ENCODE measurements at places on chromosomes 11 and 22.

DNA sequence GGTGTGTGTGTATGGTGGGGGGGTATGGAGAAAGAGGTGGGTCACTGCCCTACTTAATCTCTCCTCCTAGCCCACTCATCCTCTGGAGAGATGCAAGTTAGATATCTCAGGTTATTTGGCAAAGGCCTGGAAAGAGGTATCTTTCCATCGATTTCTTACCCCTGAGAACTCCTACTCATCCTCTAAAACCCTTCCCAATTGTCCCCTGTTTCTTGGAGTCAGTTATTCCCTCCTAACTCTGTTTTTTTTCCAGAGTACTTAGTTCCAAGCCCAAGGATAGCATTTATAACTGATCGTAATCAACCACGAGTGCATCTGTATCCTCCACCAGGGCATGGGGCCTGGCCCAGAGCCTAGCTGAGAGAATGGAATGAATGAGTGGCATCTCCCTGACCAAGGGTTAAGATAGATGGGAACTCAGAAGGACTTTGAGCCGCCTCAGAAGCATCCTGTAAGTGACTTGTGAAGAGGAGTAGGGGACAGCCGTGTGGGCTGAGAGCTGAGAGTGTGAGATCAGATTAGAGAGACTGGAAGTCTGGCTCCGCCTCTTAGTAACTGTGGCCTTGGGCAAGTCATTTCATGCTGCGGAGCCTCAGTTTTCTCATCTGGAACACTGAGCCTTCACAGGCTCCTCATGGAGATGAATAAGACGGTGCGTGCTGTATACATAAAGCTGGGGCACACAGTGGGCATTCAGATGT is 16.2 kb downstream of the CD6 start:
- no peak for DNase-seq

GRCh38 chr22:48750826-48751440 is 1076.7 kb downstream of the BRD1 start:
- no peak for DNase-seq

DNA sequence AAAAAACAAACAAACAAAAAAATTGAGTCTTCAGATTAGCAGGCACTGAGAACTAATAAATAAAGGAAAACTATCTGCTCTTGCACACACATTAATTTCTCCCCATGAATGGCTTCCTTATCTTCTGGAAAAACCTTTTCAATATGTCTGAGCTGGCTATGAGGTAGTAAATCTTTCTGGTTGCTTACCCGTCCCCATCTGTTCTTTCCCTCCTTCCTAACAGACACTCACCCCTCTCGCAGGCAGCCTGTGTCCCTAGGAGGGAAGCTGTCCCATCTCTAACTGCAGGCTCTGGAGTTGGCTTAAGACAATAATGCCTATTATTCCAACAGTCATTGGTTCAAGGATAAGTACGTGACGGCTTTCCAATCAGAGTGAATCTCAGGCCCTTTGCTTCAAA is 8.2 kb upstream of the SCUBE2 start:
- DNase-seq = no peak

DNA sequence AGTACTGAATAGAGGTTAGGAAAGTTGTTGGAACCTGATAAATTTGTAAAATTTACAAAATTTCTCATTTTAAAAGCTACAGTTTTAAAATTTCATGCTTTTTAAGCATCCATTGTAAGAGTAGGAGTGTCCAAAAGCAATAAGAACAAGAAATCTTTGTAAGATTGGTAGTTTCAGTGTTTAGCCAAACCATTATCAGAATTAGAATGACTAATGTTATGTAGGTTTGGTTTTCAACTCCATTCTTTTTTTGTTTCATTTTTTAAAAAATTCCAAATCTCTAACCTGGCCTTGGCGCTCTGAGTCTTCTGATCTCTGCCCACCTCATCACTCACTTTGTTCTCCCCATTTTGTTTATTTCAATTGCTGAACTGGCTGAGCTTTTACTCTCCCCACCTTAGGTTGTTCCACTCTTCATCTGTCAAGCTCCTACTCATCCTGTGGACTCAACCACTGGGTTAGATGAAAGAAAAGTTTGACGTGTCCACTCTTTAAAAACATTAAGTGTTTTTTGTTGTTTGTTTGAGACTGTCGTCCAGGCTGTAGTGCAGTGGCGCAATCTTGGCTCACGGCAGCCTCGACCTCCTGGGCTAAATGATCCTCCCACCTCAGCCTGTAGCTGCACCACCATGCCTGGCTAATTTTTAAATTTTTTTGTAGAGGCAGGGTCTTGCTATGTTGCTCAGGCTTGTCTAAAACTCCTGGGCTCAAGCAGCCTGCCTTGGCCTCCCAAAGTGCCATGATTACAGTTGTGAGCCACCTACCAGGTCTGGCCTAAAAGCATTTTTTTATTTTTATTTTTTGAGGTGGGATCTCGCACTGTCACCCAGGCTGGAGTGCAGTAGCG is 14.0 kb downstream of the EP300 start:
- no peak for DNase-seq

DNA sequence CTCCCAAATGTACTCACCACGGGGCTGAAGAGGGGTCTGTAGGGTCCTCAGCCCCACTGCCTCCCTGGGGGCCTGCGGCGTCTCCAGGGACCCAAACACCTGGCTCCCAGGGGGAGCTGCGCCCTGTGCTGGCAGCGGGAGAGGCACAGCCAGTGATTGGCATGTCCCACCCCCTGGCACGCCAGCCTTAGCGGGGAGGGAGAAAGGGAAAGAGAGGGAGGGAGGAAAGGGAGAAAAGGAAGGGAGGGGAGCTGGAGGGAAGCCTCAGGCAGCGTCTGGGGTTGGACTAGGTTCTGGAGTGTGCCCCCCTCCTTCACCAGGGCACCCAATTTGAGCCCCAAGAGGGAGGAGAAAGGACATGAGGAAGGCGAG is at the start of gene CHRM1:
Gene CHRM1, minus strand, starts transcription at position 163 of the 372 bp plus-strand sequence. CDS start 10,263 bp downstream, outside the sequence.
- no peak for DNase-seq

- no peak for DNase-seq
Observed at GRCh38 chr11:64207256-64208085, 950 bp downstream of the FERMT3 start.

- no peak for DNase-seq
Observed at GRCh38 chr22:49377306-49377705, 450.4 kb downstream of the BRD1 start.

DNA sequence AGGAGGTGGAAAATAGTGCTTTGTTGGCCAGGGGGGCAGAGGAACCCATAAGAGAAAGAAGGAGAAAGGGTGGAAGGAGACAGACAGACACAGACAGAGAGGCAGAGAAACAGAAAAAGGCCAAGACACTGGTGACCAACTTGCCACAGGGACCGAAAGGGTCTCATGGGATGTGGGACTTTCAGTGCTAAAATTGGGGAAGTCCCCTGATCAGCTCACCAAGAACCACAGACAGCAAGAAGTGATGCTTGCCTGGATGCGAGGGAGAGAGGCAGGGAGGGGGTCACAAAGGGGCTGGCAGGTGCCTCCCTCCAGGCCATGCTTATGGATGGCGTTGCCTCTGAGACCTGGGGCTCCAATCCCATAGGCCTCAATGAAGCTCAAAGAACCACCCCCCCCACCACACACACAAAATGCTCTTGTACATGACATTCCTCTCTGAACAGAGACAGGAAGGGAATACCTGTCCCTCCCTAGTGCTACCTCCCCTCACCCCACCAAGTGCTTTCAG is 413.4 kb downstream of the MN1 start:
- no peak for DNase-seq

GRCh38 chr11:73538381-73538872 is 59.5 kb downstream of the FAM168A start:
- no peak for DNase-seq
